Left lung (tissue), 14 donors: ENCODE measurements at places on chromosomes 5 and 9. TPM values are rescaled to one million over a fixed set of nuclear protein-coding genes. Genes with fewer than 3 reads are reported as not detected.

DNA sequence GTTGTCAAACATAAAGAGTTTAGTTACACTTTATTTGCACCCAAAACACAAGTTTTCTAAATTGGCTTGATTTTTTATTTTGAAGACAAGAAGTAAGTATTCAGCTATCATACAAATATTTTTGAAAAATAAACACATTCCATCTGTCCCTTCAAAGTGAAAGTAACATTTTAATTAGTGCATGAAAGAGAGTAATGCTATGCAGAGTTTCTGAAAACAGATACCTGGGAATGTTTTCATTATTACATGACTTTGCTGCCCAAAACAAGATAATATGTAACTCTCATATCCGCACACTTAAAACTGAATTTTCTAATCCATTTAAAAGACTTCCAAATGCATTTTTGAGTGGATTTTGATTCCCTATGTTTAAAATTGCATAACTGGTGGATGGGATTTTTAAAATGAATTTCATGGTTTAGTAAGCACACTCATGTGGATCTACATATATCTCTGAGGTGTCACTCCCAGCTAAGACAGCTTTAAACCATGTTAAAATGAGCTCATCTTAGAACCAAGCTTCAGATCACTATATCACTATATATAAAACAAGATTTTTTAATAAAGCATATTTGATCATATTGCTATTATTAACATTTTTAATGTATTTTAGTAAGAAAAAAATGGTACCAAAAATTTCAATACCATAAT lies 127.5 kb downstream of the ATPSCKMT start:
- no peak overlapping the region for H3K27ac ChIP-seq
- H3K36me3 ChIP-seq: no peaks in the 10 kb centered on the region
- H3K27me3 ChIP-seq: no peaks in the 10 kb centered on the region
- no peaks in the 10 kb centered on the region for H3K4me1 ChIP-seq
- no peak for DNase-seq

DNA sequence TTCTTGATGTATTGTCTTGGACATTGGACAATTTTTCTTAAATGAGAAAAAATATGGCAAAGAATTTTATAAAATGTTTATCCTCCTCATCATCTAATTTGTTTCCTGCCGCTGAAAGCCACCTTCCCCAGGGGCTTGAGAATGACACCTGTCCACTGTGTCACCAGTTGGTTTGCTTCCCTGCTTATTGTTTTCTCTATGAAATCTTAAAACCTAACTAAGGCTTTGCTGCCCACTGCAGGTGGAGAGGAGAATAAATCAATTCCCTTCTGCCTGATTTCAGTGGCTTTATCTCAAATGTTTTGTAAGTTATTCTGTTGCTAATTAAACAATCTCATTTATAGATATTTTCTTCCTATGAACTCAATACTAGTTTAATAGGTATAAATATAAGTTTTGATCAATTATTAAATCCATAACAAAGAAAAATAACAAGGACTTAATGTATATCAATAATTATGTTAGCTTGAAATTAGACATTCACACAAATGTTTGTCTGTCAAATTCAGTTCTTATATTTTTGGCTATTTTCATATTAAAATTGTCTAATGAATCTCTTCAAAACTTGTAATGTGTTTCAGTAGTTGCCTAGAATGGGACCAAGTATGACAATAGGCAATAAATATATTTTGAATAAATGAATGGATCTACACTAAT lies 822.5 kb downstream of the PTPRD start:
- H3K27me3 ChIP-seq: no peaks in the 10 kb centered on the region
- no peak overlapping the region for H3K4me3 ChIP-seq
- no peak for DNase-seq
- no peaks in the 10 kb centered on the region for H3K4me1 ChIP-seq
- H3K27ac ChIP-seq: no peak overlapping the region
- no peaks in the 10 kb centered on the region for H3K36me3 ChIP-seq

- no peak overlapping the region for H3K27ac ChIP-seq
- no peaks in the 10 kb centered on the region for H3K36me3 ChIP-seq
- H3K27me3 ChIP-seq: no peaks in the 10 kb centered on the region
Observed at GRCh38 chr9:128933731-128934130, 12.9 kb downstream of the PHYHD1 start.

DNA sequence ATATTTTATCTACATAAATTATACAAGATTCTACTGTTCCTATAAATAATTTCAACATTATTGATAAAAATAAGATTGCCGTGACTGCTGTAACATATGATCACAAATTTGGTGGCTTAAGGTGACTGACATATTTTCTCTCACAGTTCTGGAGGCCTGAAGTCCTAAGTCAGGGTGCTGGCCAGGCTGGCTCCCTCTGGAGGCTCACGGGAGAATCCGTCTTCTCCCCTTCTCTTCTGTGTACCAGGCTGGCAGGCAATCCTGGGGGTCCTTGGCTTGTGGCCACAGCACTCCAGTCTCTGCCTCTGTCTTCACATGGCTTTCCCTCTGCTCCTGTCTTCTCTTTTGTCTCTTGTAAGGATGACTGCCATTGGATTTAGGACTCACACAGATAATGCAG lies 31.7 kb upstream of the IRX2 start:
- H3K36me3 ChIP-seq: no peaks in the 10 kb centered on the region
- no peaks in the 10 kb centered on the region for H3K27me3 ChIP-seq
- H3K4me3 ChIP-seq: no peak overlapping the region
- DNase-seq: no peak
- no peak overlapping the region for H3K27ac ChIP-seq

Gene MEIKIN
- total RNA-seq: 1.5 TPM

Gene IGFBPL1
- total RNA-seq: 3.2 TPM
